Lower leg skin (tissue), 4 donors: ENCODE measurements at places on chromosomes 5 and 9.

DNA sequence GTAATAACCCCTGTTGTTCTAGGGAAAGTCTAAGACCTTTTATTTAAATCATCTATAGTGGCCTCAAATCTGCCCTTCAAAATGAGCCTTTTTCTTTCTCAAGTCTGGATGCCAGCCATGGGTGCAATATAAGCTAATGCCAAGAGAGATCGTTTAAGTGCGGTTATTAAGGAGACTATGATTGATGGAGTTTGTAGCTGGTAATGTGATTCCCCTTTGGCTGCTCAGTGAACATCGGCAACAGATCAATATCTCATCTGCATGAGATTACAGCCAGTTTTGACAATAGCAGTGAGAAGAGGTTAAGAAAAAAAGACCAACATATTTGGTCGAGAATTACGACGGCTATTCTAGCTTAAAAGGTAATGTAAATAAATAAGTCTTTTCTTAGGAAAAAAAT is 1049.4 kb upstream of the NUDT12 start:
- no peak for DNase-seq

DNA sequence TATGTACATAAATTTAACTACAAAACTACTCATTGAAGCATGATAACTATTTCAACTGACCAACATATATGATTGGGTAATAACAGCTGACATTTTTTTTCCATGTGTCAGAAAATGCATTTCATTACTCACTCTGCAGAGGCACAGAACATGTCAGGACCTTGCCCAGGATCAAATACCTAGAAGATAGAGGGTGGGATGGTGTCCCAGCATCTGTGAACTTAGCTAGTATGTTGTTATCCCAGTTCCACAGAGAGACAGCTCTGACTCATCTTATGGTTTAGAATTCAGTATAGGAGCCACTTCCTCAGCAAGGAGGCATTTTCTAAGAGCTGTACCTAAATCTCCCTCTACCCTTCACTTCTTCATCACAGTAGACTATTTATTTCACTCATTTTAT is 1198.6 kb upstream of the ACO1 start:
- no peak for DNase-seq

DNA sequence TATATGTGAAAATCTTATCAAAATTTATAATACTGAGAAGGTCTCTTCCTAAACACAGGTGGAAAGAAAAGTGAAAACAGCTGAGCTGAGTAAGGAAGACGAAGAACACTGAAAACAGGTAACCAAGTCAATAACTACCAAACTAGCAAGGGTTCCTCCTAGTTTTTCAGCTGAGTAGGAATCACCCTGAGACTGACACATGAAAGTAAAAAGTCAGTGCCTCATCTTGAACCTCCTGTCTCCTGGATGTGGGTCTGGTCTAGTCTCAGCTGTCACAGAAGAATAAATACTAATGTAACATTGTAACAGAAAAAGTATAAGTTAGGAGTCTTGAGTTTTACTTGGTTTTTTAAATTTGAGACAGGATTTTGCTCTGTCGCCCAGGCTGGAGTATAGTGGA is 121.0 kb downstream of the MEF2C start:
- DNase-seq: no peak

DNA sequence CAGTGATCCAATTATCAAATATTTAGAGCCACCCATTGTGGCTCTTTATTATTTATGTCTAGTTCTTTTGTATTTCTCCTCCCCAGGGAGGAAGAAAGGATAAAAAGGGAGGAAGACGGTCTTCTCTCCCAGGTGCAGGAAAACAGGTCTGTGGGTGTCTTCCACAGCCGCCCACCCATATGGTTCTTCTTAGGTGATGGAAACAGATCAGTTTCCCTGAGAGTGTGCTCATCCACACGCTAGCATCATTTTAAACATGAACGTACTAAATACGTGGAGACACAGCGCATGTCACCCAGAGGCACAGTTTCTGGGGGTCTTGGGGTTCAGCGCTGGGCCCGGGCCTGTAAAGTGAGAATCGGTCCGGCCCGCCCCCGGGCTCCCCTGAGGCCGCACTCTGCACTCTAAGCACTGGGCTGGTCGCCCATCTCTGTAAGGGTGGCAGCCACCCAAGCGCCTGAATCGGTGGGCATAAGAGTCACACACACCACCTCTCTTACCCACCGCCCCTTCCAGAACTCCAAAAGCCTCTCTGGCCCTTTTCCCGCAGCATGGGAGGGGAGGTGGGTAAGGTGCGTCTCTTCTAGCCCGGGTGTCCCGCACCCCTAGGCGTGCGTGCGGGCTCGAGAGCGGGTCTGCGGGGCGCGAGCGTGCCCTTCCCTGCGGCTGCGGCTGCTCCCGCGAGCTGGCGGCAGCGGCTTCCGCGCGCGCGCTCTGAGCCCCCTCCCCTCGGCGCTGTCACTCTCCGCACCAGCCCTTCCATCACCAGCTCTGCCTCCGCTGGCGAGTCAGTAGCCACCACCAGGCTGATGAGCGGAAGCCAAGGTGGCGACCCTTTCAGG is 1.3 kb downstream of the PTCH1 start:
- DNase-seq: no peak

DNA sequence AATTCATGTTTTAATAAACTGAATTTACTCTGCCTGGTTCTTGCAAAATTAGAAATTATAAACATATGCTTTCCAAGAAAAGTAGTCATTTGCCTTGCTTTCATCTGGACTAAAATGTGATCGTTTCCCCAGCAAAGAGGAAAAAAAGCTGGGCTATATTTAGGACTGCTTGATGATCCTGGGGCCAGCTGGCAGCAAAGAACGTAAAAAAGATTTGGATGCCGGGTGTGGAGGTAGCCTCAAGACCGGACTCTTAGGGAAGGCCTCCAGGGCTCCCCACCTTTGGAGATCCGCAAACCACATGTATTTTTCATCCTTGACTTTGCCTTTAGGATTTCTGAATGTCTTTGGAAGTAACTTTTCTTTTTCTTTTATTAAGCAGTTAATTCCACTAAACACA is 156.1 kb upstream of the SEMA6A start:
- no peak for DNase-seq
